Mucosa of descending colon (tissue), 3 donors: ENCODE measurements at places on chromosomes 7 and 10.

- DNase-seq: no peak
Observed at GRCh38 chr10:118767297-118768040, 12.7 kb upstream of the CACUL1 start.

GRCh38 chr10:44993226-44993921 lies 7.3 kb upstream of the ZNF22 start:
- DNase-seq: no peak

- DNase-seq: no peak
Observed at GRCh38 chr10:96612055-96612830, 25.4 kb upstream of the TM9SF3 start.

GRCh38 chr7:147394329-147394728 lies 1196.2 kb upstream of the C7orf33 start:
- DNase-seq: no peak

- DNase-seq: peak; percentile 40
Observed at GRCh38 chr10:17512341-17513001, 58.1 kb upstream of the ST8SIA6 start.

- no peak for DNase-seq
Observed at GRCh38 chr7:19464241-19464640, 244.6 kb downstream of the POLR1F start.

GRCh38 chr10:100621360-100622205 lies 85.8 kb downstream of the HIF1AN start:
- DNase-seq: peak; percentile 25

DNA sequence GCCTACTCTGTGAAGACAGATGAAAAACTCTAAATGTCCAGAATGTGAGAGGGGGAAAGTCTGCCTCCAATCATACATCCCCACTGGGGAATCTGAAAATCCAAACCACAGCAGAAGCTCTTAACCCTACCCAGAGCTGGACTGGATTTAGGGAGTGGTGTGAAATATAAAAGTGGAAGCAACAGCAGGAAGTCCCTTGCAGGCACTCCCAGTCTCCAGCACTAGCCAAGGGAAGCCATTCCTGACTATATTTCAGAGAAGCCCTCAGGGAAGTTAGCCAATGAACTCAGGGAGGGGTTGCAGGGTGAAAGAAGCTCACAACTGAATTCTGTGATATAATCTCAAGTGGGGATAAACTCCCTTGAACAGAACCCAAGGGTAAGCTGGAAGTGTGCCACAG lies 51.5 kb downstream of the CRPPA start:
- DNase-seq: no peak

GRCh38 chr10:114030140-114030539 lies 13.5 kb upstream of the ADRB1 start:
- no peak for DNase-seq

DNA sequence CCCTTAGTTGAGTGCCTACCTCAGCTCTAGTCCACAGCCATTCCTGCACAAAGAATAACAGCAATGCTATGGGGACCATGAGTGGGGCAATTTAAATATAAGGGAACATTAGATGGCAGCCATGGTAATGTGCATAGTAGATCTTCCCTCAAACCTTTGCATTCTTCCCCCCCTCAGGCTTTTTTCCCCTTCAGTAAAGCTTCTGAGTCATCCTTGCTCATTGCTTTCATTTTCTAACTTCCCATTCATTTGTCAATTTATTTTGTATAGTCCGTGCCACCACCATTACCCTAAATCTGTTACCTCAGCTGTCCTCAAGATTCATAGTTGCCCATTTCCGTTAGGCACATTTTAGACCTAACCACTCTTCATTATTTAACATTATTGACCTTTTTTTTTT lies 10.7 kb downstream of the HECTD2 start:
- DNase-seq: no peak

GRCh38 chr7:80839855-80840254 lies 79.0 kb downstream of the SEMA3C start:
- no peak for DNase-seq

GRCh38 chr10:3237530-3237929 lies 64.9 kb upstream of the PITRM1 start:
- DNase-seq: no peak

- DNase-seq: no peak
Observed at GRCh38 chr7:28052933-28053332, 127.7 kb downstream of the JAZF1 start.

GRCh38 chr7:1555046-1555812 lies 776 bp downstream of the TMEM184A start:
- DNase-seq: peak; percentile 91

- DNase-seq: peak; percentile 41
Observed at GRCh38 chr7:256461-256940, 33.5 kb upstream of the FOXL3 start.

GRCh38 chr10:12027539-12027938 lies 15.1 kb downstream of the UPF2 start:
- no peak for DNase-seq

DNA sequence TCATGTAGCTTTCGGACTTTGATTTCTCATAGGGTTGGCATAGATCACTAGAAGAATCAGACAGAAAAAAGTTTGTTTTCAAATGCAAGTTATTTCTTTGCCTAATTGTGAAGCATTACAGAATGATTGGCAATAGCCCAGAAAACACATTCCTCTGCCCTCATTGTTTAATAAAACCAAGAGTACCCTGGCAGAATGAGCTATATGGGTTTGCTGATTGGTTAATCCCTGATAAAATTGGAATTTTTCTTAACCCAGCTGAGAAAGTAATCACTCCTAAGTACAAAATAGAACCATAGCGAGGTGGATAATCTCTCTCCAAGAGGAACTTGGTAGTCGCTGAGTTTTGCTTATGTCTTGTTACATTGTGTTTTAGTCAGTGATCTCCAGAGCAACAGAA lies 30.9 kb upstream of the CREB5 start:
- DNase-seq: no peak

DNA sequence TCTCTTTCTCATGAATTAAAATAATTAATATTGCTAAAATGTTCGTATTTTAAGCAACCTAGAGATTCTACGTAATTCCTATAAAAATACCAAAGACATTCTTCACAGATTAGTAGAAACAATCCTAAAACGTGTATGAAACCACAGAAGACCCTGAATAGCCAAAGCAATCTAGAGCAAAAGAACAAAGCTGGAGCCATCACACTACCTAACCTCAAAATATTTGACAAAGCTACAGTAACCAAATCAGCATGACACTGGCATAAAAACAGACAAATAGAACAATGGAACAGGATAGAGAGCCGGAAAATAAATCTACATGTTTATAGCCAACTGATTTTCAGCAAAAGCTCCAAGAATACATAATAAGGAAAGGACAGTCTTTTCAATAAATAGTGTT lies 105.5 kb upstream of the PTN start:
- no peak for DNase-seq

DNA sequence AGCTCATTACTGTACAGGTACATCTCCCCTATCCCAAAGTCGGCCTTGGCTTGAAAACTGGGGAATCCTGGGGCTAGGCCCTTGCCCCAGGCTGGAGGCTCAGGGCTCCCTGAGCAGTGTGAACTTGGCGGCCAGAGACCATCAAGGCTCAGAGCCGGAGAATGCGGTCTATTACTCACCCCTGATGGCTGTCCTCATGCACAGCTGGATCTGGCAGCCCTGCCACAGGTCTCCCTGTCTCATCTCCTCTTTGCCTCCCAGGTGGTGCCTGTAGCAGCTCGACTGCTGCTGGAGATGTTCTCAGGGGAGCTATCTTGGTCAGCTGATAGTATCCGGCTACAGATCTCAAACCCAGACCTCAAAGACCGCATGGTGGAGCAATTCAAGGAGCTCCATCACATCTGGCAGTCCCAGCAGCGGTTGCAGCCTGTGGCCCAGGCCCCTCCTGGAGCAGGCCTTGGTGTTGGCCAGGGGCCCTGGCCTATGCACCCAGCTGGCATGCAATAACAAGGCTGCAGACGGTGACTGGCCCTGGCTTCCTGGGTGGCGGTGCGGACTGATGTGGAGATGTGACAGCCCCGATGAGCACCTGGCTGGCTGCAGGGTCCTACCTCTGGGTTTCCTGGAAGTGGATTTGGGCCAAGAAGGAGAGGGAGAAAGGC lies 10.7 kb downstream of the IRF5 start:
- DNase-seq: no peak

DNA sequence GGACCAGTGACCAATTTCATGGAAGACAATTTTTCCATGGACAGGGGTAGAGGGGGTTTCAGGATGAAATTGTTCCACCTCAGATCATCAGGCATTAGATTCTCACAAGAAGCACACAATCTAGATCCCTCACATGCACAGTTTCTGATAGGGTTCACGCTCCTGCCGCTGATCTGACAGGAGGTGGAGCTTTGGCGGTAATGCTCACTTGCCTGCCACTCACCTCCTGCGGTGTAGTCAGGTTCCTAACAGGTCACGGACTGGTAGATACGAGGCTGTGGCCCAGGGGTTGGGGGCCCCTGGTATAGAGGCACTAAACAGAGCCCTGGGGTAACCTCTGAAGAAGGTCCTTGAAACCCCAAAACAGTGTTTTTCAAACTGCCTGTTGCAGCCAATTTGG lies 6.5 kb downstream of the BRAF start:
- no peak for DNase-seq

DNA sequence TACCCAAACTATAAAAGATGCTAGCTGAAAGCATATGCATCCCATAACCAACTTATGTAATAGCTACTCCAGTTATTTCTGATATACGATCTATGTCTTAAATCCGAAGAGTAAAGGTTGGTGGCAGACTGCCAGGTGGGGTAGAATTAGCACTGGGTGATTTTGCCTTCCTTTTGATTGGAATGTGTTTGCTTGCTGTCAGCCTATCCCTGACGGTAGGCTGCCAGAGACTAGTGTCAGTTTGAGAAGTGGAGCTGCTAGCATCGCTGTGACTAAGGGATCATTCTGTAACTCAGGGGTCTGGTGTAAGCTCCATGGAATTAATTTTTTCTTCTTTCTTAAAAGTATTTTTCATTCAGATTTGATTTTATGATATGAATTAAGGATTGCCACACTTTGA lies 9.5 kb upstream of the SEM1 start:
- no peak for DNase-seq

DNA sequence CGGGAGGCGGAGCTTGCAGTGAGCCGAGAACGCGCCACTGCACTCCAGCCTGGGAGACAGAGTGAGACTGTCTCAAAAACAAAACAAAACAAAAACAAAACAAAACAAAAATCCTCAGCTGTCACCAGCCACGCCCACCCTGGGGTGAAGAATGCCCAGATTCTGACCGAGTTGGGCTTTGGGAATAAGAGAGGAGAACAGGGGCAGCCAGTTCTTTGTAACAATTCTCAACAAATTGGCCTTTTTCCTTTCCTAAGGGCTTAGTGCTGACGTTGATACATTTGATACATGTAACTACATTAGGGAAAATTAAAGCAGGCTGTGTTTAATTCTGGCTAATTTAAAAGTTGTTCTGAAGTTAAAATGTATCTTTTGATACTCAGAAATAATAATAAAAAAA lies 121.0 kb downstream of the EPC1 start:
- no peak for DNase-seq

DNA sequence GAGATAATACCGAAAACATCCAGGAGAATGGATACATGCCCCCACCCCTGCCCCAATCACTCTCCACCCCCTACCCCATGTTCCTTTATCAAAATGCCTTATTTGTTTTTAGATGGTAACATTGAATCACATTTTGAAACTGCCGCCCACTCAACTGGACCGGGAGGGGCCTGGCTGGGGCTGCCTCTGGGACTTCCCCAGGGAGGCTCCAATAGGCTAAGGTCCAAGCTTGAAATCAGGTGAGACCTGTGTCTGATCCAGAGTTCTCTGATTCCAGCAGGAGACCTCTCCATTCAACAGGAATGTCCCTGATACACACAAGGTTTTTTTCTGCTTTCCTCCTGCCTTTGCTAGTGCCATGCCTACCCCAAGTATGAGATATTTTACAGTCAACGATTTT lies 43.8 kb upstream of the ACSL5 start:
- no peak for DNase-seq

- DNase-seq: no peak
Observed at GRCh38 chr7:45592230-45592991, 18.2 kb downstream of the ADCY1 start.

DNA sequence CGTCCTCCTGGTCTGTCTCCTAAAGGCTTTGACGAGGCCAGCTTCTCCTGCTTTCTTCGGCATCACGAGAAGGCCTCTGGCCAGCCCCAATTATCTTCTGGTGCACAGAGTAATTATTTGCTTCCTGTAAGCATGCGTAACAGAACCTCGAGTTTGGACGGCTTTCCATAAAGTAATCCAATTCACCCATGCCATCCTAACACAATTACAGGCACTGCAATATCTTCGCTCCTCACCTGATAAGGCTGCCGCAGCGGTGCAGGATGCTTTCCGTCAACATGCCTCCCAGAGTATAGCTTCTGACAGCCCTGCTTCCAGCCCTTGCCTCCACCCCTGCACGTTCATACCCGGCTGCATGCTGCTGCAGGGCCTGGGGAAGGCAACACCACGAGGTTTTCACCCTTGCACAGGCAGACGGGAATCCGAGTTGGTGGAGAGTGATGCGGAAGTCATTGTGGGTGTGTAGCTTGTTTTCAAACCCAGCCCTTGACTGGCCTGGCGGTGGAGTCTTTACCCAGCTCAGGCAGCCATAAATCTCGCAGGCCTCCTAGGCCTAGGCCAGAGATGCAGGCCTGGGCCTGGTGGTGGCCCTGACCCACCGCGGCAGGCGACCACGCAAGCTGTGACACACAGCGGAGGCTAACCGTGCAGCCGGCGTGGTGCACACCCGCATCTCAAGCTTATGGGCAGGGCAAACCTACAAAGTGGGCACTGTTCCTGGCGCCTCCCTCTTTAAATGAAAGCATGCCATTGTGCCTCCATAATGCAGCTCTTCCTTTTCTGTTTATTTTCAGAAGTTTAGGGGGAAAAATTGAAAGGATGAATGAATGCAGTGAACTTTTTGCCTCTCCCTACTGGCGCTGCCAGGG lies 12.7 kb downstream of the EBF3 start:
- no peak for DNase-seq

- DNase-seq: no peak
Observed at GRCh38 chr7:151167197-151167961, at the start of gene GBX1. GBX1 (minus strand) TSS chr7:151167694; CDS start chr7:151167548, 146 bp downstream.

DNA sequence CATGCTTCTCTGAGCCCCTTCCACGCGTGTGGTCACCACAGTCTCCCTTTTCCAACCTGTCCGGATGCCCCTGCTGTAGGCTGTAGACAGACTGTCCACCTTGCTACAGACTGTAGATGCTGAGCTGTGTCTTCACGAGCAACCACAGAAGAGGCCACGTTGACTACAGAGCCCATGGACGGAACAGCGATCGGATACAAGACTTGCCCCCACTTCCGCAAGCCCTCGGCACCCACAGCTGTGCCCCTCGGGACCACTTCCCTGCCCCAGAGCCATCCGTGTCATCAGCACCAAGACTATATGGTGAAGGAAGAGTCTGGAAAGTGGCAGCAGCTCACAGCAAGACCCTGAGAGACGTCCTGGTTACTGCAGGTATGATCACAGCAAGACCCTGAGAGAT lies 491.4 kb downstream of the DNAJB6 start:
- DNase-seq: no peak

GRCh38 chr7:12493407-12493806 lies 77.1 kb upstream of the SCIN start:
- DNase-seq: no peak

DNA sequence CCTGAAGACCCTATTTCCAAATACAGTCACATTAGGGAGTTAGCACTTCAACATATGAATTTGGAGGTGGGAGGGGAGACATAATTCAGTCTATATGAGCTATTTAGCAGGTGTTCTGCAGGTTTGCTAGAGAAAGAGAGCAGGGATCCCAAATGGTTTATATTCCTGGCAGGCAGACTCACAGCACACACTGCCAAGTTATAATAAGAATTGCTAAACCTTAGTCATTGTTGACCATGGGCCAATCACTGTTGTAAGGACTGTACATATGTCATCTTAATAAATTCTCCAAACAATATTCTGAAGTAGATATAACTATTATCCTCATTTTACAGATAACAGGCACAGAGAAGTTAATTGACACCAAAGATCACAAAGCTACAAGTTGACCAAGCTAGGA lies 1.5 kb upstream of the CCDC3 start:
- DNase-seq: no peak
